ENCODE measurements at places on chromosomes 7 and 10.

DNA sequence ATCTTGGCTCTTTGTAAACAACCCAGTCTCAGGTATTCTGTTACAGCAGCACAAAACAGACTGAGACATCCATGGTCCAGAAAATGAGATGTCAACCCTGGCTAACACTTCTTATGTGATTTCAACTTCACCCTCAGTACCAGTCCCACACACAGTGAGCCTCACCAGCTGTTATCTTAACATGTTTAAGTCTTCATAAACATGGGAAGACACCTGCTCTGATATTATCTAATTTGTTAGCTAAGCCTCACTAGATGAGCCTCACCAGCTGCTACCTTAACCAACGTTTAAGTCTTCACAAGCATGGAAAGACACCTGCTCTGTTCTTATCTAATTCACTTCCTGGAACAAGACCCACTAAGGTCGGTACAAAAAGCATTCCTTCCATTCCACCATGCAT, 130.8 kb downstream of the CALN1 start:
- DNase-seq: no peak

DNA sequence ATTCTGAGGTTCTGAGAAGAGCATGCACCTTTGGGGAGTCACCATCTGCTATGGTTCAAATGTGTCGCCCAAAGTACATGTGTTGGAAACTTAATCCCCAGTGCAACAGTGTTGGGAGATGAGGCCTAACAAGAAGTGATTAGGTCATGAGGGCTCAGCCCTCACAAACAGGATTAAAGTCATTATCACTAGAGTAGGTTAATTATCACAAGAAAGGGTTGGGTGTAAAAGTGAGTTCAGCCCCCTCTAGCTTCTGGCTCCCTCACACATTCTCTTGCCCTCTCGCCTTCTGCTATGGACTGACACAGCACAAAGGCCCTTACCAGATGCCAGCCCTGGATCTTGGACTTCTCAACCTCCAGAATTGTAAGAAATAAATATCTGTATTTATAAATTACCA, 100.3 kb upstream of the C10orf90 start:
- no peak for DNase-seq

- DNase-seq: no peak
Observed at GRCh38 chr7:48512892-48513291, 341.6 kb downstream of the ABCA13 start.

DNA sequence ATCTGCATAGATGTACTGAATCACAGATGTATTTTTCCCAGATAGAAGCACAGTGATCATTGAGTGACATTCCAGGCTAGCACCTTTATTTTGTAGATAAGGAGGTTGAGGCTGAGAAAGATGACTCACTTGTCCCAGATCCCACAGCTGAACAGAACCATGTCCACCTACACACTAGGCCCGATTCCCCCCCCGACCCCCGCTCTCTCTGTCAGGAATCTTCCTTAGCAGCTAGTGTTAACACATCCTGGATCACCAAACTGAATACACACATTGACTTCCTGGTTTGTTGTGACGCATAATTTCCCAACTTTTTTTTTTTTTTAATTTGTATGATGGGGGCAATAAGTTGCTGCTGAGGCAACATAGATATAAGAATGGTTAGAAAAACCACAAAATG, 5.2 kb downstream of the SFMBT2 start:
- no peak for DNase-seq

DNA sequence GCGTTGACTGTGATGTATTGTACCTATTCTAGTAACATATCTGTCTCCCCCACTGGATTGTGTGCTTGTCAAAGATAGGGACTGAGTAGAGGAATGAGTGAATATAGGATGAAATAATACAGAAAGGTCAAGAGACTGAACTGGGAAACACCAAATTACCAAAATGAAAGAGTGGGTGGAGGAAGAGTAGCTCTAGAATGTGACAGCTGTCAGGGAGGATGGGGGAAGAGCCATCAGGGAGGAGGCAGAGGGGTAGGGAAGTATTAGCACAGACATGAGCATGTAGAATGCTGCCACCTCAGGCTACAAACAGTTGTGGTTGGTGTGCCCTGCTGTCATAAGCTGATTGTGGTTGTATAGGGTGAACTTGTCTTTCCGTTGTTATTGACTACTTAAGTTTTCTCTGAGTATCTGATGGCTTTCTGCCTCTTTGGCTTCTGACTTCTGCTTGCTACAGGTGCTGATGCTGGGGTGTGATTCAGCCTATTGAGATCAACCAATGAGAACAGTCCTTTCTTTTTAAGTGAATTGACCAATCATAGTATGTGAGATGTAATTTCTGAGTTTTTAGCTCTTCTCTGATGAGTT, 5.6 kb downstream of the CCSER2 start:
- DNase-seq: peak; percentile 83

GRCh38 chr7:23474094-23474828, 4.0 kb upstream of the IGF2BP3 start:
- DNase-seq: peak; percentile 96

- DNase-seq: no peak
Observed at GRCh38 chr7:116538138-116538537, 13.3 kb downstream of the CAV1 start.

DNA sequence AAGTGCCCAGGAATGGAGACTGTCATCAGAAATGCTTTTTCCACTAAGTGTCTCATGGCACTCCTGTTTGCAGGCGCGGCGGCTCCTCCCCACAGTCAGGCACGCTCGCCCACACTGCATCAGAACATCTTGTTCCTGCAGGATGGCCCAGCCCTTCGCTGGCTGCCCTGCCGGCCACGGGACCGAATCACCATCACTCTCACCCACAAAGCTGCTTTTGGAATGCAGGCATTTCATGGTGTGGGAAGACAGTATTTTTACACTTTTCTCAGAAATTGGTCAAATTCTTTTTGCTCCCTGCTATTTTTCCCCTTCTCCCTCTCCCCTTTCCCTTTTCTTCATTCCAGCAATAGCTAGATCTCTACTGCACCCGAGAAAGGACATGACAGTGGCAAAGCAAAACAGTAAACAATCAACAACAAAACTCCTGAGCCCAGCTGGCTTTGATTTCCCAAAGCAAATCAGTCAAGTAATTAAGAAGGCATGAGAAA, 176.1 kb upstream of the TNS3 start:
- no peak for DNase-seq

DNA sequence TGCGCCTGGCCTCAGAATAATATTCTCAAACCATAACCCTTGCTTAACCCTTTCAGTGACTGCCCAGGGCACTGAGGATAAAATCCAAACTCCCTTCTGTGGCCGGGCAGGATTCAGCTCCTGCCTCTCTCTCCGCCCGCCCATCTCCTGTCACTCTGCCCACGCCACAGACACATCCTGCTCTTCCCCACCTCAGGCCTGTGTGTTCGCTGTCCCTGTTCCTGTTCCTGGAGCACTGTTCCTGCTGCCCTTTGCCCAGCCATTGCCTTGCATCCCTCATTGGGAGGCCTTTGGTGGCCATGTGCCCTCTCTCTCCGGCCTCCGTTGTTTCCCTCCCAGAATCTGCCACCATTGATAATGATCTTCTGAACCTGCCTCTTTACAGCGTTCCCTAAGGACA, 108.8 kb downstream of the SH3PXD2A start:
- DNase-seq: no peak

GRCh38 chr10:108545921-108546320, 1377.4 kb downstream of the XPNPEP1 start:
- DNase-seq: no peak

GRCh38 chr7:81447351-81447952, 322.4 kb downstream of the HGF start:
- no peak for DNase-seq

- no peak for DNase-seq
Observed at GRCh38 chr10:34773636-34774630, 41.2 kb downstream of the PARD3 start.

GRCh38 chr7:91292506-91292905, 28.3 kb downstream of the FZD1 start:
- DNase-seq: no peak

DNA sequence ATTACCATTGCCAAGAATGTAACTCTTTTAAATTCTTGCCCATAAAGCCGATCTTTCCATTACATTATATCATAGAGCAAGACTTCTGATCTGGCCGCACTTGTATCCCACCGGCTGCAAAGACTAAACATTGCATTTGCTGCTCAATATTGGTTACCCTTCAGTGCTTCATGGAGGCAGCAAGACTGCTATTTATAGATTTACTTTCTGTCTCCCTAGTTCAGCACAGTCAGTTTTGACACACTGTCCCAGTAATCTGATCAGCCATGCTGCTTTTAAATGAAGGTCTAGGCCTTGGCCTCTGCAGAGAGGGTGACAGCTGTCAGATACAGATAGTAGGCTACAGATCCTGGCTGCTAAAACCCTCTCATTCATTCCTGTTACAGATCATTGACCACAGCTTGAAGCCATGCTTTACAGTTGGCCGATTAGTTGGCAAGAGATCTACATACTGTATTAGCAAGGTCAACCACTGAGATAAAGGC, 562.6 kb upstream of the GALNT17 start:
- no peak for DNase-seq

GRCh38 chr7:38229386-38229785, 44.0 kb downstream of the TARP start:
- no peak for DNase-seq
